H1 (cell line): ENCODE measurements at places on chromosomes 12 and 14. TPM values are rescaled to one million over a fixed set of nuclear protein-coding genes. Genes with fewer than 3 reads are reported as not detected.

The KRT80 gene
- total RNA-seq, result 0.08 TPM in 1 of 2 replicates, not detected in the other

The SERPINA1 gene
- not detected in 2 replicates for total RNA-seq

The GRIP1 gene
- total RNA-seq, result 27.3 and 37.6 TPM in 2 replicates

The SERPINA10 gene
- total RNA-seq, result not detected in 2 replicates

The CLEC4D gene
- total RNA-seq, result not detected in 2 replicates

The SLC6A15 gene
- total RNA-seq, result 38.1 and 42.0 TPM in 2 replicates

The IL22 gene
- not detected in 2 replicates for total RNA-seq

The DACT1 gene
- total RNA-seq, result 26.2 and 29.8 TPM in 2 replicates

The B4GALNT3 gene
- total RNA-seq, result 20.3 and 20.4 TPM in 2 replicates

The SLC6A13 gene
- total RNA-seq, result not detected in 2 replicates

The OR6C2 gene
- not detected in 2 replicates for total RNA-seq

The ANKLE2 gene
- 58.2 and 64.9 TPM in 2 replicates for total RNA-seq

The DNAJC22 gene
- total RNA-seq, result 0.13 and 0.39 TPM in 2 replicates

The PTCSC3 gene
- not detected in 2 replicates for total RNA-seq

The RTN1 gene
- 2.8 and 2.9 TPM in 2 replicates for total RNA-seq

The PRB2 gene
- not detected in 2 replicates for total RNA-seq

The BATF gene
- total RNA-seq, result not detected in 2 replicates

The GPHN gene
- 16.0 and 20.8 TPM in 2 replicates for total RNA-seq

The TMEM253 gene
- 1.3 and 1.9 TPM in 2 replicates for total RNA-seq

The BEGAIN gene
- 2.1 and 3.0 TPM in 2 replicates for total RNA-seq

The TEP1 gene
- total RNA-seq, result 9.6 and 10.7 TPM in 2 replicates

The KRT73 gene
- total RNA-seq, result not detected in 2 replicates

The SOAT2 gene
- not detected in 2 replicates for total RNA-seq

The PRR4 gene
- 2.0 TPM in 1 of 2 replicates, not detected in the other for total RNA-seq

The RDH16 gene
- total RNA-seq, result 0.30 and 0.46 TPM in 2 replicates

The CCDC85C gene
- 35.8 and 38.6 TPM in 2 replicates for total RNA-seq

The TMEM30B gene
- 11.0 and 11.2 TPM in 2 replicates for total RNA-seq

The DAO gene
- total RNA-seq, result not detected in 2 replicates

The NDUFA12 gene
- total RNA-seq, result 98.1 and 99.4 TPM in 2 replicates

The KCNC2 gene
- 0.13 TPM in 1 of 2 replicates, not detected in the other for total RNA-seq
